Tibial nerve (tissue), 4 donors: ENCODE measurements at places on chromosomes 6 and 20.

DNA sequence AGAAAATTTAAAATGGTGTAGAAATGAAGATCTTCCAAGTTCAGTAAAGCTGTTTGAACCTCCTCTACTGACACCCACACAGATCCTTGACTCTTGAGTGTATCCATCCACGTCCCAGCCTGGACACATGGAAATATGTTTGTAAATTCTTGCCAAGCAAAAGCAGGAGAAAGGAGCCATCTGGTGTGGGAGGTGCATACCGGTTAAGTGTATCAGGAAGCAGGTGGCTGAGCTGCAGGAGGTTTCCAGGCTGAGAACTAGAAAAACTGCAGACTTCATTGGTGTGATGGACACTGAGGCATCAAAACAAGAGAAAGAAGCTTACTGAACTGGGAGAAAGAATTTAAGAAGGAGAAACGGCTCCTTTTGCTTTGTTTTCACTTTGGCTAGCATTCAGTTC, 229.9 kb upstream of the GRIK2 start:
- DNase-seq: no peak

GRCh38 chr20:58763076-58763475, 70.5 kb downstream of the NPEPL1 start:
- no peak for DNase-seq

- DNase-seq: no peak
Measured at GRCh38 chr6:27890445-27891319, 21.5 kb downstream of the OR2B2 start.

- DNase-seq: no peak
Measured at GRCh38 chr6:140566781-140567277, 1192.4 kb upstream of the CITED2 start.

DNA sequence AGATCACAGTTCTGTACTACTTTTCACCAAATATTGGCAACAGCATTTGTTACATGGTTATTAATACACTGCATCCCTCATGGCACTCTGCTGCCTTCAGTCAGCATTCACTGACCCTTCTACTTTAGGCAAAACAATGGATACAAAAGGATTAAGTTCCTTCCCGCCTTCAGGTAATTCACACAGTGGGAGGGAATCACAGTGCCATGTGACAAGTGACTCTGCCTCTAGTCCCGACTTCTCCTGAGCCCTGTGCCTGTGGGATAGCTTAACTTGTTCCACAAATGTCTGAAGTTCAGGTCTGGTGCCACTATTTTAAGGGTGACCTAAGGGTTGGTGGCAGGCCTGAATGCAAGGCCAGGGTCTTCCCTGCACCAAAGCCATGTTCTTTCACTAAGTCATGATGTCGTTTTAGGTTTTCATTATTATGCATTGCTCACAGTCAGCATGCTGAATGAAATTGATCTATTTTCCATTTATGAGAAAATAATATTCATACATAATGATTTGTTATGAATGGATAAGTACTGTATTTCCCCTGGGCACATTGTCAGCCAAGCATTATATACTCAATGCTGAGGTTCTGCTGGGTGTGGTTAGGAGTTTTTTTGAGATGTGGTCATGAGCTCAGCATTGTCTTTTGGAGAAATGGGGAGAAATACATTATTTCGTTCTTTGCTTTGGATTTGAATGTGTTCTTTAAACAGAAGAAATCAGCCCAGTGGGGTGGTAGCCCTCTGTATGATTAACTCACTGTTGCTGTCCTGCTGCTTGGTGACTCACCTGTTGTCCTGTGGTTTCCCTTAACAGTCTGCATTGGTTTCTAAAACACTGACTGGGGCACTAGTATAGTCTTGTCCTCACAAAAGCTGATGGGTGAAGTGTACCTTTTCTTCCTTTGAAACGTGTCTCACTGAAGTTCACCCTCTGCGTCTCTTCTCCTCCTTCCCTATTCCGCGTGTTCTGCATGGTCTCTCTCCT, 66.4 kb downstream of the AFDN start:
- DNase-seq: no peak

GRCh38 chr6:138293428-138294395, 75.4 kb upstream of the PBOV1 start:
- DNase-seq: no peak

GRCh38 chr6:116529466-116530290, 15.8 kb downstream of the TRAPPC3L start:
- DNase-seq: no peak

GRCh38 chr6:73353636-73354593, at the start of gene DPPA5:
DPPA5 (minus strand) TSS chr6:73354276; CDS start chr6:73354225, 51 bp downstream.
- no peak for DNase-seq

DNA sequence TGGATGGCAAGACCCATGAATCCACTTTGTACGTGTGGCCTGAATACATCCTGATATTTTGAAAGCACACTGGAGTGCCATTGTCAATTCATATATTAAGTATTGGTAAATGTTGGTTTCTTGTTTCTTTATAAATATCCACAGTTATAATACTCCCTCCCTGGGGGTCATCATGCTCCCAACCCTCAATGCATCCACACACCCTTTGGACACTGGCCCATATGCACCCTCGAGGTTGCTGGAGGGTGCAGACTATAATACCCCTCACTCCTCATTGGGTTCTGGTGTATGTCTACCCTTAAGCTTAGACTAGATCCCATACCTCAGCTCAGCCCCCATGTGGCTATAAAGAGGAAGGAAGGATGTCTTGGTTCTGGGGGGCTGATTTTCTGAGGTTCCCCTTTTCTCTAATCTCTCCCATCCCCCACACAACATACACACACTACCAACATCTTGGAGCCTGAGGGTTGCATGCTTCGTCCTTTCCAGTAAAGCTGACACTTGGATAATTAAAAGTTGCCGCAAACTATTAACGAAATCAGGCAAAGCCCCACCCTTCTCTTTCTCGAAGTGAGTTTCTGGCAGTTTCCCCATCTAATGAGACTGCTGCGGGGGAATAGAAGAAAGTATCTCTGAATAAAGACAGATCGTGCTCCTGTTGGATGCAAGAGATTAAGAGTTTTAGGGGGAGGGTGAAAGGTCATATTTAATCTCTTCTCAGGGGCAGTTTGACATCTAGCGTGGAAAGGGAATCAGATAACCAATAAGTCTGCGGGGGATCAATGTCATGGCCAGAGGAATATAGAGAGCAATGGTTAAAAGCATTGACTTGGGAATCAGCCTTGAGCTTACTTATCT, 7.4 kb downstream of the PIM1 start:
- no peak for DNase-seq

- no peak for DNase-seq
Measured at GRCh38 chr20:62562831-62563230, 79.5 kb upstream of the SLCO4A1 start.

DNA sequence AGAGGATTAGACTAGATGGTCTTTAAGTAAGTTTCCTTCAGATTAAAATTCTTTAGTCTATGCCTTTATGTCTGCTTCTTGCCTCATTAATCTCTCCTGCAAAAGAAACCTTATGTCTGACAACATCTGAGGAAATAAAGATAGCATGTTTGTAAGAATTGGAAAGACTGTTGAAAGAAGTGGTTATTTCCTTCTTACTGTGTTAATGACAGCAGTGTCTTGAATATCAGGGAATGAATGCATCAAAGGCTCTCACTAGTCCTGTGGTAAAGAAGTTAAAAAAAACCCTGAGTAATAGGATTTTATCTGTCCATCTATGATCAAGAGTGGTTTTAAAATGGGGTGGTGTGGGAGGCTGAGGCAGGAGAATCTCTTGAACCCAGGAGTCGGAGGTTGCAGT, 302.0 kb downstream of the PRL start:
- no peak for DNase-seq

GRCh38 chr6:47009583-47009982, 32.5 kb downstream of the ADGRF1 start:
- no peak for DNase-seq

DNA sequence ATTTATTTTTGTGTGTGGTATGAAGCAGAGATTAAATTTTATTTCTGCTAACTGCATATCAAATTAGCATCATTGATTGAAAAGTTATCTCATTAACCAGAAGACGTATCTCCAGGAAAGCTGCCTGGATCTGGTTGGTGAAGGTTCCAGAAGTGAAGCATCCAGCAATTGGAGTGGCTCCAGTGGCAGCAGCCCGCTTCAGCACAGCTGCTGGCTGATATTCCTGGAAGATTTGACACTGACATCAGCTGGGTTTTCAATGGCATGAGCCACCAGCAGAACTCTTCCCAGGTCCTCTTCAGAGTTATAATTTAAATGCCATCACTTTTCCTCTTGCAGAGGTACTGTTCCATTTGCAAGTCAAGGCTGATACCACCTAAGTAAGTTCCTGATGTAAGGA, 363.5 kb downstream of the BCKDHB start:
- no peak for DNase-seq

DNA sequence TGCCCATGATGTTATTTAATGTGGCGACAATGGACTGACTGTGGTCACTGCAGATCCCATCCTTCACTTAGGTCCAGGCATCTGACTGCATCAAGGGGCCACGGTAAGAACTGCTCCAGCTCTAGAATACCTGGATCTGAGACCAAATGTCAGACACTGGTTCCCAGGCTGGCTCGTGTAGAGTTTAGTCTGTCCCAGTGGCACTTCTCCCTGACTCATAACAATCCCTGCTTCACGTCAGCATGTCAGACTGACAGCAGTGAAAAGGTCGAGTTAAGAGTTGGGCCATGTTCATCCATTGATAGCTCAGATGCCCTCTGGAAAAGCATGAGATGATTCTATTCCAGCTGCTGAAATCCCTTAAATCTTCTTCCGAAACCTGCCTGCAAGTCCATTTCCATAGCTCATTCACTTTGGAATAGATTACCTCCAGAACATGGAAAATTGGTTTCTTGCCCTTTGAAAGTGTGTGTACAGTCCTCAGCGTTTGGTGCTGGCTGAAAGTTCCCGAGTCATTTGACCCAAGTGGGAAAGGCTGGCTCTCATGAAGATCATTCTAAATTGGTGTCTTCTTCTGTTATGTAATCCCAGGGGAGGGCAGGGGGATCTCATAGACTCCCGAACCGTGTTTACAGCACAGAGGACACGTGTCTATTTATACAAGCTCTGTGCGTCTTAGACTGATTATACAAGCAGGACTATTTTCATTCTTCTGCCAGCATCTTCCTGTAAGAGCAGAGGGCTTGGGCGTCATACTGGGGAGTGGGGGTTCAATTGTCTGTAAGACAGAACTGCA, 160.8 kb downstream of the ZDHHC14 start:
- no peak for DNase-seq

DNA sequence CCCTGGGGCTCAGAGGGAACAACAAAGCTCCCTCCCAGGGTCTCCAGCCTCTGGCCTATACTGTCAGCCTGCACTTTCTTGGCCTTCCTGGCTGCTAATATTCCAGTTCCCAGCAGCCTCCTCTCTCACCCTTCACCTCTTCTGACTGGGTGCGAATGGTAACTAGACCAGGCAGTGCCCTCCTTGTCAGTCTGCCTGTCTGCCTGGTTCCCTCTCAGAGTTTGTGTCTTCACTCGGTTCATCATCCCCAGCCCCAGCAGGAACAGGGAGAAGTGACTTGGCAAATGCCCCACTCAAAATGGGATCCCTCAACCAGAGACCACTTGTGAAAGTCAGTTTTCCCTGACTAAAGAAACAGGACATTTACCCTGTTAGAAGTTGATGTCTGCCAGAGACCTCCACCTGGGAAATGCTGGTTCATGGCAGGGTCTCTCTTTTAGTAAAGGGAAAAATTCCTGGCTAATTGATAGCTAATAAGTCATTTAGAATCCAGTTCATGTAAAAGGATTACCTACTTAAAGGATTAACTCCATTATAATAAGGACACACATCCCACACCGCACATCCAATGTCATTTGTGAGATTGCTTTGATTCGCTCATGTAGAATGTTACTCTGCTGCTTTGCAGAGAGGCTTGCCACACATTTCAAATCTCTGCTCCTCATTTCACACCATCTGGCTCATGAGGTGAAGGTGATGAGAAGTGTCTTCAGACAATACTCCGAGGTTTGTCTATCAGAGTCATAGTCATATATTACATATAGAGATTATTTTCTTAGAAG, 18.6 kb upstream of the MICB start:
- DNase-seq: no peak

DNA sequence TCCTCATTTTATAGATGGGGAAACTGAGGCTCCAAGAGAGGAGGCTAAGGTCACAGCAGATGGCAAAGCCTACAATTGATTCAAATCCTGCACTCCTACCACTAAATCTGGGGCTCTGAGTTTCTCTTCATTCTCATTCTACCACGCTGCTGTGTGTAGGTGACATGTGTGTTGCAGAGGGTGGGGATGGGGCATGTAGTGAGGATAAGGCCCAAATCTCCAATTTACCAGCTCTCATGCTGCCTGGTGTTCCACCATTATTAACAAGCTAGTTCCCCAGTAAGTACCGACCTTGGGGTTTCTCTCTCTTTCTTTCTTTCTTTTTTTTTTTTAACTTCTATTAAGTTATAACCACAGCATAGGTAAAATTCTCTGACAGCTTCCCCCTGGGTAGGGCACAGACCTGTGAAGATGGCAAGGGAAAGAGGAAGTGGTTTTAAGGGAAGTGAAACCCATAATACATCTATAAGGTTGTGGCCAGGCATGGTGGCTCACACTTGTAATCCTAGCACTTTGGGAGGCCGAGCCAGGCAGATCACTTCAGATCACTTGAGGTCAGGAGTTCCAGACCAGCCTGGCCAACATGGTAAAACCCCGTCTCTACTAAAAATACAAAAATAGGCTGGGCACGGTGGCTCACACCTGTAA, 13.0 kb upstream of the MATN4 start:
- DNase-seq: no peak

DNA sequence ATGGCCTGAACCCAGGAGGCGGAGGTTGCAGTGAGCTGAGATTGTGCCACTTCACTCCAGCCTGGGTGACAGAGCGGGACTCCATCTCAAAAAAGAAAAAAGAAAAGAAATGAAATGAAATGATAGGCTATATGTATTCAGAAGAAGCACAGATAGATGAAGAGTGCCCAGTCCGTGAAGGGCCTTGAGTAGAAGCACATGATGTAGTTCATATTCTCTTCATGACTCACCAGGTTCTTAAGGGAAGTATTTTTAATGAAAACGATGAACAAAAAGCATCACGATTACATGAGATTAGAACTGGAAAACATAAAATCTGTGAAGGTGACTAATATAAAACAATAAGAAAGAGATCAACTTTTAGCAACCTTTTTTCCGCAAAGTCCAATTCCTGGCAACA, 29.8 kb downstream of the TPD52L1 start:
- DNase-seq: no peak

DNA sequence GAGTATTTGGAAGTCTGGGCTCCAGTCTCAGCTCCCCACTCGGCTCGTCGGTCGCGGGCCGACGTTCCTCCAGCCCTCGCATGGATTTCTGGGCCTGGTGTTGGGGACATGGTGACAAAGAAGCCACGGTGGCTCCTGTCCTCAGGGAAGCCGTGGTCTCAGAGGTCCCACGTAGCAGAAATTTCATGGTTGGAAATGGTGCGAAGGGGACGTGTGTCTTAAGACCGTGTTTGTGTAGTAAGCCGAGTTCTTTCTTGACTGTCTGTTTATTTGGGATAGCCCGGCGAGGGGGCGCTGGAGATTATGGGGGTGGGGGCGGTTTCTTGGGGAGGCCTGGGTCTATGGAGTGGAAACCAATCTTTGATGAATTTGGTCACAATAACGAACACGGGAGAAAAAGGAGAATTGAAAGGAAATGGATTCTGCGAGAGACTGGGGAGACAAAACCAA, 23.5 kb upstream of the MAP3K7 start:
- no peak for DNase-seq
